ENCODE measurements at places on chromosomes 12 and 14.

- DNase-seq = peak; percentile 60
These were observed 24.2 kb downstream of the TRHDE start for GRCh38 chr12:72296389-72296788.

GRCh38 chr12:94147991-94148738 is at the start of gene PLXNC1:
Gene PLXNC1, plus strand, starts transcription at chr12:94148577. Its CDS starts 395 bp downstream, at chr12:94148972.
- peak; percentile 19 for DNase-seq

- no peak for DNase-seq
These were observed 46.5 kb downstream of the GCH1 start for GRCh38 chr14:54856152-54856551.

DNA sequence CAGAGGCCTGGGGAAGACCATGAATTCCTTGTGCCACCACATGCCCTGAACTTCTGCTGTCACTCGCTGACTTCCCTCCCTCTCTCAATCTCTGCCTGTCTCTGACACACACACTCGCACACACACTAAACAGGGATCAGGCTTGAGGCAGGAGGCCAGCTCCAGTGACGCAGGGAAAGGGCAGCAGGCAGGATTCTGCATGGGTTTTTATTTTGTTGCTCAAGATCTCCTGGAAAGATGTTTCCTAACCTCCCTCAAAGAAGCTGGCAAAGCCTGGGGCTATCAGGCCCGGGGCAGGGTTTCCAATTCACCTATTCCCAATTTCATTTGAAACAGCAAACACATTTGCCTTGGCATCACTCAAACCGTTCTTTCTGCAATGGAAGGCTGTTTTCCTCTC is 27.7 kb upstream of the PEX5 start:
- no peak for DNase-seq

GRCh38 chr12:57552835-57553313 is 3.0 kb downstream of the KIF5A start:
- DNase-seq = peak; percentile 50

DNA sequence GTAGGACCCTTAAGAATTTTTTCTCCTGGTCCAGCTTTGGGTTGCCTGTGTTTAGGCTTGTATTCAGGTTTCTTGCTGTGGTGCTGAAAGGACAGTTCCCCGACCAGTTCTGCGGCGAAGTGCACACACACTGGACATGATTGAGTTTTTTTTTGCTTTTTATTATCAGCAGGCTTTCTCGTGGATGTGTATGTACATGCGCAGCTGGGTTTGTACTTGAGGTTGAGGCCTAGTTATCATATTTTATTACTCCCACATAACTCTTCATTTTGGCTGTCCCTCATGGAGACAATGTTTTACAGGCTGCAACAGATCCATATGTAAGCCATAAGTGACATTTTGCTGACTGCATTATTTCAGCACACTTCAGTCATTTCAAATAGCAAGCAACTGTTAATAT is 2.5 kb downstream of the SCN8A start:
- DNase-seq = peak; percentile 55

DNA sequence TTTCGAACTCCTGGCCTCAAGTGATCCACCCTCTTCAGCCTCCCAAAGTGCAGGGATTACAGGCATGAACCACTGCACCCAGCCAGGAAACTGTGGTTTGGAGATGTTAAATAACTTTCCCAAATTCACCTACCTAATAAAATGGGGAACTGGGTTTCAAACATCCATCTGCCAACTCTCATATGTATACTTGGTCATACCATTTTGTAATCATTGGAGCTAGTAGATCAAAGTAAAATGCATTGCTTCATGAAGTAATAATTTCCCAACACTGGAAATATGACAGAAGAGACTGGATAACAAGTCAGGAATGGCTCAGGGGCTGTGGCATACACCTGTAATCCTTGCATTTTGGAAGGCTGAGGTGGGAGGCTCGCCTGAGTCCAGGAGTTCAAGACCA is 5.3 kb upstream of the HECTD1 start:
- no peak for DNase-seq

GRCh38 chr12:51011955-51012354 is 14.2 kb downstream of the SLC11A2 start:
- no peak for DNase-seq

DNA sequence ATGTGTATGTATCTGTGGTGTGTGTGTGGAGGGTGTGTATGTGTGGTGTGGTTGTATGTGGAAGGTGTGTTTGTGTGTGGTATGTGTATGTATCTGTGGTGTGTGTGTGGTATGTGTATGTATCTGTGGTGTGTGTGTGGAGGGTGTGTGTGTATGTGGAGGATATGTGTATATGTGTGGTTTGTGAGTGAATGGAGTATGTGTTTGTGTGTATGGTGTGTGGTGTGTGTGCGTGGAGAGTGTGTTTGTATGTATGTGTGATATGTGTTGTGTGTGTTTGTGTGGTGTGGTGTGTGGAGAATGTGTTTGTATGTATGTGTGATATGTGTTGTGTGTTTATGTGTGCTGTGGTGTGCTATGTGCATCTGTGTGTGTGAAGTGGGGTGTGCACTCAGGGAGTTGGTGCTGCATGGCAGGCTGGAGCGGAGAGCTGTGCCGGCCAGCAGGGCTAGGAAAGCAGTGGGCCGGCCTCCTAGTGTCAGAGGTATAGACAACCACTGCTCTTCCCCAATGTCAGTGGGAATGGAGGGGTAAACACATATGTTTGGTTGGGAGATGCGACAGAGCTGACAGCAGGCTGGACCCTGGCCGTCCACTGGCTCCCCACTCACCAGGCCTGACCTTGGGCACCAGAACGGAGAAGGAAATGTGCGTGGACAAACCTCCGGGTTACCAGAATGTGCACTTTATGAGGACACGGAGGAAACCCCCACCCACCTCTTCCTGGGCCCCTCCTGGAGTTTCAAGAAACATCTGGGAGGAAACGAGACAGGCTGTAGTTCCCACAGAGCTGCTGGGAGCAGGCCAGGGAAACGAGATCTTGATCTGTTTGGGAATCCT is 60.7 kb downstream of the CLMN start:
- no peak for DNase-seq

DNA sequence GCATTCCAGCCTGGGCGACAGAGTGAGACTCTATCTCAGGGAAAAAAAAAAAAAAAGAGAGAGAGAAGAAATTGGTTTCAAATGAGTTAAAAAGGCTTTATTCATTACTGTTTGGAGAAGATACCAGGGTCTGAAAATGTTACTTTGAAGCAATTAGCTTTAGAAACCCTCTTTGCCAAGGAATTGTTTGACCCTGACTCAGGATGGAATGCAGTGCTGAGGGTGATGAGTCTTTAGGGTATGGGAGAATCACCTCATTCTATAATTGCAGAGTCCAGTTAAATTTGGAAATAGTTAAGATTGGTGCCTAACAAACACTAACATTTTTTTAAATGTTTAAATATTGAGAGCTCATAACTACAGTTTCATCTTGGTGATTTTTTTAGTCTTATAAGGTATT is 13.3 kb downstream of the RAP1B start:
- no peak for DNase-seq

- DNase-seq = no peak
These were observed 208.5 kb downstream of the RAD51B start for GRCh38 chr14:68028075-68028474.

DNA sequence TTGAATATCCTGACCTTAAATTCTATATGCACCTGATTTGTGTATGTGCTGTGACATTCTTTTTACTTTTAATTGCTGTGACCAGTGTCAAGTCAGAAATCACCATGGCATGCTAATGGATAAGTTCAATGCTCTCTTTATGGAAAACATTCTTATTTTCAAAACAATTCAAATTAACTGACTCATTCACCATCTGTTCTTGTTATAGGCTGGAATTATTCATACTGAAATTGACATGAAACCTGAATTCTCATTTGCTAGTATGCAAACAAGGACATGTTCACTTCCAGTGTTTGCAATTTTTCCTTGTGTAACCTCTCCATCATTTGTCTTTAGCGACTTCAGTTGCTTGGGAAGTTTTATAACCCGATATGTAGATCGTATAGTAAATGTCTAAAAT is at the start of gene TAS2R30:
TAS2R30 (minus strand) TSS at position 340 of the 400 bp plus-strand sequence. CDS start 400 bp downstream, outside the sequence.
- DNase-seq = no peak

DNA sequence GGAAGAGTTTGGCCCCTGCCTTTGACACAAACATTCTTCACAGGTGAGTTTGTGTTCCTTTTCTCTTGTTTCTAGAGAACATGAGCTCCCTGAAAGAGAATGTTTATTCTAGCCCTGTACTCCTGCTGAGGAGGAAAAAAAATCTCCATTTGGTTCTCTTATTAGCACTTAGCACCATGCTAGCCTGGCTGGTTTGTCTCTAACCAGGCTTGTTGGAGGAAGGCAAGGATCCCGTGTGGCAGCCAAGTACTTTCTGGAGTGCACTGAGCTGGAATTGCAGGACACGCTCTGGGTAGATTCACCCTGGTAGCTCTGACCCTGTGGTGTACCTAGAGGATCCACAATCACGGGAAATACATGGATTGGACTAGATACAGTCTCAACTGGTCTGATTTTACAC is 41.9 kb downstream of the KCNA1 start:
- DNase-seq = no peak

GRCh38 chr12:39867631-39868327 is 238.1 kb downstream of the SLC2A13 start:
- DNase-seq = no peak

GRCh38 chr14:105023144-105023543 is 2.3 kb upstream of the CDCA4 start:
- DNase-seq = no peak

All from urothelium cell line (cell line).